NCI-H774 (cell line): ENCODE measurements at places on chromosomes 2 and 18.

GRCh38 chr2:83596592-83597282 lies 862.3 kb downstream of the SUCLG1 start:
- no peak for DNase-seq

GRCh38 chr18:3757361-3757760 lies 307.4 kb downstream of the TGIF1 start:
- DNase-seq, result no peak

DNA sequence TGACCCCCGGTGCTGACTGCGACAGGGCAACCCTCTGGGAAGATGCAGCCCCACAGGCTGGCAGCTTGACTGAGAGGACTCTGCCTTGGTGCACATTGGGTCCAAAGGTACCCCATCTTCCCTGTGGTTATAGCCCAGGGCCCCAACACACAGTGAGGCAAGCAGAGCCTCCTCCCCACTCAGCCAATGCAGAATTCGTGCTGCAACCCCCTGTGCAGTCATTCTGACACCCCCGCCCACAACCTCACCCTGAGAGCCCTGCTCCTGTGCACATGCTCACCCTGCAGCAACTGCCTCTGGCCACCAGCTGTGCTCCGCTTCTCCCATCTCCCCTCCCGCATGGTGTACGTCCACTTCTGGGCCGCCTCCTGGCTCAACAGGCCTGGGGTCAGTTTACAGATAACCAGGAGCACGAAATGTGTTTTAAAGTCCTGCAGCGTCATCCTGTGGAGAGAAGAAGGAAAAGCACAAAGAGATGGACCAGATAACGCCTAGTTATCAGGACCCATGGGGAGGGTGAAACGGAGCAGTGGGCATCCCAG lies 24.4 kb downstream of the CAPN14 start:
- DNase-seq, result no peak

DNA sequence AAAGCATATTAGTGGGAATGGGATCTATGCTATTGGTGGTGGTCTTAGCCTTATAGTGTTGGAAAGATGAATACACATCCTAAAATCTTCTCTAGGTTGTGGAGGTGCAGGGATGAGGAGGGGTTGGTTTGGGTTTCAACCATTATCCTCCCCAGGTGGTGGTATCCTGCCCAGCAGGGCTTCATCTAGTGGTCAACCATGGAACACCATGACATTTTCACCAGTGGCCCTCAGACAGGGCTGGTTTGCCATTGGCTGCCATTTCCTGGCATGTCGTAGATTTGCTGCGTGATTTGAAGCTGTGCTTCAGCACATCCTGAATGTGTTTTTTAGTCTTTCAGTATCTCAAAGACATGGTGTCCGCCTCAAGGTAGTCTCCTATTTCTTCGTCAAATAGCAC lies 391.2 kb upstream of the HNRNPA3 start:
- DNase-seq, result no peak

GRCh38 chr18:9319333-9319732 lies 15.2 kb upstream of the TWSG1 start:
- DNase-seq, result no peak

DNA sequence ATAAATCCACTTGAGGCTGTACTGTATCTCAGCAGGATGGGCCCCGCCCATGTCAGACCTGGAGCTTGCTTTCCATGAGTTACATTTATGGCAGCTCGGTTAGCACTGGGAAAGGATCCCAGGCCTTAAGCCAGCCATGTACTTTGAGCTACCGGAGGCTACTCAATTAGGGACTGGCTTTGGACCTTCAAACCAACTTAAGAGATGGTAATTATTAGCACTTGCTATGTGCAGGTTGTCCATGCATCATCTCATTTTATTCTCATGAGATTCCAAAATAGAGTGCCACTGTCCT lies 64.4 kb downstream of the ACTR2 start:
- no peak for DNase-seq

- DNase-seq, result no peak
These were observed 1325.0 kb upstream of the CDH2 start for GRCh38 chr18:29501952-29502351.

- no peak for DNase-seq
These were observed 362.3 kb downstream of the RND3 start for GRCh38 chr2:150125188-150125587.

GRCh38 chr2:38375696-38376345 lies 1.3 kb downstream of the ATL2 start:
- no peak for DNase-seq

GRCh38 chr2:31217465-31218200 lies at the start of gene CAPN14:
Gene CAPN14, minus strand, starts transcription at chr2:31217515. Its CDS starts 12,068 bp downstream, at chr2:31205447.
- no peak for DNase-seq
